HS-27A (cell line): ENCODE measurements at places on chromosomes 1 and 21.

GRCh38 chr1:200524092-200524491 lies 96.5 kb downstream of the KIF14 start:
- DNase-seq = no peak

GRCh38 chr1:14767075-14767474 lies 168.6 kb downstream of the KAZN start:
- no peak for DNase-seq

DNA sequence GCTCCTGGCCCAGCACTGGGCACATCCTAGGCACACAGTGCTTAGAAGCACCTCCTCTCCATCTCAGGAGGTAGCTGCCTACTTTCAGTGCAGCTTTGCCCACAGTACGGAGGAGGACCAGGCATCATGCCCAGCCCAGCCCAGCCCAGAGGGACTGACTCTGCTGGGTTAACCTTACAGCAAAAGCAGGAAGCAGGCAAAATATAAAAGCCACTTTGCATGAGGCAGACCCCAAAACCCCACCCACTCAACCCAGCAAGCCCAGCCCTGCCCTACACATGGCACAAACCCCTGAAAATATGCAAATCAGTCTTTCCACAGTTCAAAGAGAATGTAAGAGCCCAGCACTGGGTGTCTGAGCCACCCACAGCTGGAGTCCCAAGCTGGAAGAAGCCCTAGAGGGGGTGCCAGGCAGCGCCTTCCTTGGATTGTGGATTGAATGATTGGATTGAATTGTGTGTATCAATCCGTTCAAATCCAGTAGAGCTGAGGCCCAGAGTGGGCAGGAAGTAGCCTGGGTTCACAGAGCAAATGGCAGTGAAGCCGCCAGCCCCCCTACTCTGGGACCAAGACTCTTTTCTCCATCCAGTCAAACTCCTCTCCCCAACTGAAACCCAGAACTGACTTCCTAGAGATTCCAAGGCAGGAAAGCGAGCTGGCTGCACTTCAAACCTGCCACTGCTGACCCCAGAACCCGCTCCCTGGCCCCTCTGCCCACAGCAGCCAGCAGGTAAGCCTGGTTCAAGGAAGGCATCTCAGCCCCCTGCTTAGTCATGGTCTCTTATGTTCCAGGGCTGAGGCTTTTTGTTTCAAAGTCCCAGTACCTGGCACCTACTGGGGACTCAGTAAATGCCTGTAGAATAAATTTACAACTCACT lies 117.7 kb downstream of the LACTBL1 start:
- no peak for DNase-seq

- peak; percentile 68 for DNase-seq
Measured at GRCh38 chr1:44464361-44464760, 59.3 kb downstream of the RNF220 start.

DNA sequence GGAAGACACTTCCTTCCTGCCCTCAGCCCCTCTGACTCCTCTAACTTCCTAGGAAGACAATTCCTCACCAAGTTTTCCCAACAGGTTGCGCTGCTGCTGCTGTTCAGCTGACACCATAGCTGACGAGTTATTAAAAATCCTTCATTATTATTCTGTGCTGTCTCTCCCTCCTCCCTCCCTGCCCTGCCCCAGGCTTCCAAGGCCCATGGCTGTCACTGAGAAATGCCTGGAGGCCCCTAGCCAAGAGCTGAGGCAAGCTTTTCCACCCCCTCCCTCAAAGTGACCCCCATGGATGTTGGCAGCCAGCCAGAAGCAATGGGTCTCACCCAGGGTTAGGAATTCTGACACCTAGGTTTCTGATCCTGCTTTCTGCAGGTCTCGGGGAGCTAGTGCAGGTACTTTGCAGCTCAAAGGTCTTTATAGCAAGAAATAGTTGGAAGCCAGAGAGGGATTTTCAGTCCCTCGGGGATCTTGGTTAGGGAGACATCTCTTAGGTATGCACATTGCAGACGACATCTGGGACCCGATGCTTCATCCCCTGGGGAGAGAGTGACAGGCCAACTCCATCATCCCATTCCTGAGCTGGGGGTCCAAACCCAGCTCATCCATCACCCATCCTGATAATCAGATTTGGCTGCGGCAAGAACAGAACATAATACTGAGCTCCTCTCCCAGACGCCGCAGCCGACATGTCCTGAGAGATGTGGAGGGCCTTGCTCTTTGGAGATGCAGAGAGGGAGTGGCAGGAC lies 65.0 kb downstream of the KIRREL1 start:
- DNase-seq = no peak

- no peak for DNase-seq
Measured at GRCh38 chr1:115331558-115332331, 6.3 kb downstream of the NGF start.

GRCh38 chr1:200306944-200307754 lies 102.7 kb downstream of the ZNF281 start:
- no peak for DNase-seq

GRCh38 chr1:45319761-45320160 lies 6.9 kb upstream of the HPDL start:
- no peak for DNase-seq

- no peak for DNase-seq
Measured at GRCh38 chr1:221837896-221838295, 96.0 kb upstream of the DUSP10 start.

- DNase-seq = no peak
Measured at GRCh38 chr1:234986750-234987414, 141.8 kb downstream of the TOMM20 start.

DNA sequence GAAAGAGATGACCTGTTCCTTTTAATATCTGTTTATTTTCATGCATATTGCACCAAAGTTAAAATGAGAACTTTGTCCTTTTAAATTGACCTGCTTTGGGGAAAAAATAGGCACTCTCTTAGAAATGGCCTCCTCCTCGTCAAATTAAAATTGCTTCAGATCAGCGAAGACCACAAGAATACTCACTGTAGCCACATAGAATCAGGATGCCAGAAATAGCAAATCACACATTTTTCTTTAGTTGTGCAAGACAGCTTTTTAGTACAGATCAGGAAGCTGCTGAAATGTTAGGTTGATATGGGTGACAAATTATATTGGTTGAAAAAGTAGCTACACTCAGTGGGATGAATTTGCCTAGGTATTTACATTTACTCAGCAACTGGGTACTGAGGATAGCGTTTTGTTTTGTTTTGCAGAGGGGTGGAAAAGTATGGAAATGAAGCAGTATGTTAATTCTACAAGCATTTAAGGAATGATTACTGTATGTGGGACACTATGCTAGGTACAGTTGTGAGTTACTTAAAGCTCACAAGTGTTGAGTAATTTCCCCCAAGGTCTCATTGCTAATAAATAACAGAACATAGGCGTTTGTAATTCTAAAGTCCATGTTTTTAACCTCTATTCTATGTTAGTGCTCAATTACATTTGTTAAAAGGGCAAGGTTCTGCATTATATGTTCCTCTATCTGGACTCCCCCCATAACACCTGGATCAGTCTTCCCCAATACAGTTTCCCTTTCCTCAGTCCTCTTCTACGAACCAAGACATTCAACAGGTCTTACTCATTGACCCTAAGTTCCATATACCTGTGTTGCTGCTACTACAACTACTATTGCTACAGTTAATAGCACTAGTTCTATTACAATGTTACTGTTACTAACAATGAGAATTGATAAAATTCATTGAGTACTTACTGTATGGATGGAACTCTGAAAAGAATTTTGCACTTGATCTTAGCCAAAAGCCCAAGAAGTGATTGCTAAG lies 99.4 kb upstream of the S1PR1 start:
- peak; percentile 23 for DNase-seq

DNA sequence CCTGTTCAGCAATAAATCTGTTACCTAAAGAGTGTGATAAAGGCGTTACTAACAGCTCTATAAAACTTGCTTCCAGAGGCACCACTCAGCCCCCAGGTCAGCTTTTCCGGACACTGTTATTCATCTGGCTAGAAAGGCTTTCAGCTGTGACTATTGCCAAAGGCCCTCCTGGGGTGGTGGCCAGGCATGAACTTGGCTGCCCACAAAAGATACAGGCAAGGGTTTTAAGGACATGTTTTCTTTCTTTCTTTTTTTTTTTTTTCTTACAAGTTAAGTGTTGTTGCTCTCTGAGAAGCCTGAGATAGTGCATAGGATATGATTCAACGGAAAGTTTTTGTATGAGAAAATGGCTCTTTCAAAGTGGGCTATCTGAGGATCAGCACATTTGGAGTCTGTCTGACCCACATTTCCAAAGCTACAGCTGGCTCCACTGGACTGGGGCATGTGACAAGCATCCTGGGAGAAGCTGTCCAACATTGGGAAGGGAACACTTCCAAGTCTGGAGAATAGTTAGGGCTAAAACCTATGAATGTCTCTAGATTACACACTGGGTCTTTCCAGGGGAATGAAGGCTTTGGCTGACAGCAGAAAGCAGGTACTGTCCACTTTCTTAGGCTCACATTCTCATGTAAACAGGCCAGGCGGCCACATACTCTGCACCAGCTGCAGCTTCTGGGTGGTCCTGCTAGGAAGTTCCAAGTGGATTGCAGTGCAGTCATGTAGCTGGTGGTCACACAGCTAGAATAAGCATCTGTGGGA lies 639.7 kb downstream of the LMO4 start:
- DNase-seq = peak; percentile 61

- DNase-seq = no peak
Measured at GRCh38 chr1:26477446-26478152, 5.4 kb downstream of the HMGN2 start.
